BJ (cell line): ENCODE measurements at places on chromosomes 1 and 21. TPM values are rescaled to one million over a fixed set of nuclear protein-coding genes. Genes with fewer than 3 reads are reported as not detected.
A peak's percentile ranks its signal among the peaks of the same experiment; 100 is the strongest.

ARHGEF16 gene
- 0.04 TPM in 2 replicates for polyA plus RNA-seq

VPS26C gene
- polyA plus RNA-seq: 63.3 and 64.5 TPM in 2 replicates

FAM3B gene
- polyA plus RNA-seq: not detected in 2 replicates

THEM5 gene
- polyA plus RNA-seq: not detected in 2 replicates

CTXND2 gene
- polyA plus RNA-seq: not detected in 2 replicates

GRCh38 chr1:221840511-221841243, 98.8 kb upstream of the DUSP10 start:
- no peak for DNase-seq

GRCh38 chr1:9858293-9859035, 34.7 kb upstream of the CLSTN1 start:
- DNase-seq: no peak

GRCh38 chr1:84386716-84387479, 11.4 kb upstream of the DNASE2B start:
- DNase-seq: no peak

GRCh38 chr1:36876990-36877389, 157.3 kb downstream of the GRIK3 start:
- no peak for DNase-seq

GRCh38 chr1:145977486-145978470, 13.3 kb downstream of the POLR3GL start:
- no peak for DNase-seq

DNA sequence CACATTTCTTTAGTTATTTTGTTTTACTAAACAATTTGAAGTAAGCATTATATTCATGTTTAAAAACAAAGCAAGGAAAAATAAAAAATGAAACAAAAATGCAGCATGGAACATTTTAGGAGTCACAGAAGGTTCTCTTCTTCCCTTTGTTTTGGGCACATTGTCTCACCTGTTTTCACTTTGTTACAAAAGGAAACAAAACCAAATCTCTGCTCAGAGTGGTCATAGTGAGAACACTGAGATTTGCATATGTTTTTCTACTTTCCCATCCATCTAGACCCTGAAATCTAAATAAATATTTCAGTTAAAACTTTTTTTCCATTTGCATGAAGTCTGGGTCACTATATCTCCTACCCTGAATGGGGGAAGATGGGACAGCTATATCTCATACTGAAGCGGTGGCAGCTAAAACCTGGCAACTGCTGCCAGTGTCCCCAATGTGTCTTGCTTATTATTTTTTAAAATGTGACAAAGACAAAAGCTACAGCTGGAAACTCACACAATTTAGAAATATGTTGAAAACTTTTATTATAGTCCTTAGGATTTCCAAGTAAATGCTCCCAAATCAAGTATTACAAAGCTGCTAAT, 3.5 kb downstream of the EXOC8 start:
- no peak for DNase-seq

- DNase-seq: no peak
Measured at GRCh38 chr1:100896481-100896982, 642 bp downstream of the SLC30A7 start.

DNA sequence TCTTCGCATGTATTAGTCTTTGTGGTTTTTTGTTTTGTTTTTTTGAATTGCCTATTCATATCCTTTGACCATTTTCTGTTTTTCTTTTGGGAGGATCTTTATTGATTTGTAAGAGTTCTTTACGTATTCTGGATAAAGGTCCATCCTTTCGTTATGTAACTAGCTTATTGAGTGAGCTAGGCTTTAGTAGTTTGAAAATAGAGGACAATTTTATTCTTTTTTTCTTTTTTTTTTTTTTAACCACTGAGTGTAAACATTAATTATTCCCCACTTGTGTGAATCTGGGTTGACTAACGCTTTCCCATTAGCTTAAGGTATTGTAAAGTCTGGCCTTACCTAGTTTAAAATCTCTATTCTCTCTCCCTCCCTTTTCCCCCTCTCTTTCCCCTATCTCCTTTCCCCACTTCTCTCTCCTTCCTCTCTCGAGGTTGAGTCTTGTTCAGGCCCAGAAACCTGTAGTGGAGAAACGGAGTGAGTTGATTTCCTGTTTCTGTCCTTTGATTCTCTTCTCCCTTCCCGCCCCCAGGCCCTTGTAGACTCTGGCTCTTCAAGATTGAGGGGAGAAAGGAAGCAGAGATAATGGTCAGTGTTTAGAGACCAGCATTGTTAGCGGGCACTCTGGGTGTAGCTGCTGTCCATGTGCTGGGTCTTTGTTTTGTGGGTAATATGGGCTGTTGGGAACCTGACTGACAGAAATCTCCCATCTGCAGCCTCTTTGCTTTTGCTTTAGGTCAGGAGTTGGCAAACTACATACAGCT, 1.5 kb downstream of the MORC3 start:
- DNase-seq: no peak

DNA sequence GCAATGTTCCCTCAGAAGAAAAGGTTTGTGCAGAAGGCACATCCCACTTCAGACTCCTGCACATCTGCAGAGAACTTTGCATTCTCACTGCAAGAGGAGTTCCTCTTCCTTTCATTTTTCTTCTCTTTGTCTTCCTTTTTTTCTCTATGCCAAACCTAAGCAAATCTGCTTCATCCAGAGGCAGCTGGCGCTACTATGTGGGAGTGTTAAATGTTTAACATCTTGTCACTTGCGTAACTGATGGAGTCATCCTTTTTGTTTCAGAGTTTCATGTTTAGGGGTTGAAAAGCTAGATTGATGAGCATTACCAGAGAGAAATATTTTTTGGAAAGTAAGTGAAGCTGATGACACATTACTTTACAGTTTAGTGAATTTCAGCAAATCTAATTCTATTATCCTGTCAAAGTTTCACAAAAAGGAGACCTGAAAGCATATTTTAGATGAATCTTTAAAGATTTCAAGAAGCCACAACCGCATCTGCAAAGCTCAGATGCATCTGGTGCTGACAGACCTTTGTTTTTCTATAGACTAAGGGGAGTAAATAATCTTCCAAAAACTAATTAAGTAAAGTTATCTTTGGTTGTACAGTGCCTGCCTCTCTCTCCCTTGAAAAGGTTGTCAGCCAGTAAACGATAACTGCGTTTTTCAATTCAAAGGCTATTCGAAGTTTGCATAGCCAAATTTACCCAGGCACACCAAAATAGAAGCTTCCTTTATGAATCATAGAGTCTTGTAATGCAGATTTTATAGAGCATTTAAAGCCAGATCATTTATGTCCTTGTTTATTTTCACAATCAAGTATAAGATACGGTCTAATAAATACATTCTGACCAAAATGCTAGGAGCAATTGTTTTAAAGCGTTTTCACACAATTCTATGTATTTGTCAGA, 1.2 kb upstream of the LRRC53 start:
- DNase-seq: no peak

GRCh38 chr1:229117664-229118300, 153.1 kb upstream of the RAB4A start:
- DNase-seq: peak; percentile 16
